ENCODE measurements at places on chromosomes 13 and 19.

GRCh38 chr13:41054212-41054877, 7.0 kb upstream of the WBP4 start:
- DNase-seq: peak; percentile 11

DNA sequence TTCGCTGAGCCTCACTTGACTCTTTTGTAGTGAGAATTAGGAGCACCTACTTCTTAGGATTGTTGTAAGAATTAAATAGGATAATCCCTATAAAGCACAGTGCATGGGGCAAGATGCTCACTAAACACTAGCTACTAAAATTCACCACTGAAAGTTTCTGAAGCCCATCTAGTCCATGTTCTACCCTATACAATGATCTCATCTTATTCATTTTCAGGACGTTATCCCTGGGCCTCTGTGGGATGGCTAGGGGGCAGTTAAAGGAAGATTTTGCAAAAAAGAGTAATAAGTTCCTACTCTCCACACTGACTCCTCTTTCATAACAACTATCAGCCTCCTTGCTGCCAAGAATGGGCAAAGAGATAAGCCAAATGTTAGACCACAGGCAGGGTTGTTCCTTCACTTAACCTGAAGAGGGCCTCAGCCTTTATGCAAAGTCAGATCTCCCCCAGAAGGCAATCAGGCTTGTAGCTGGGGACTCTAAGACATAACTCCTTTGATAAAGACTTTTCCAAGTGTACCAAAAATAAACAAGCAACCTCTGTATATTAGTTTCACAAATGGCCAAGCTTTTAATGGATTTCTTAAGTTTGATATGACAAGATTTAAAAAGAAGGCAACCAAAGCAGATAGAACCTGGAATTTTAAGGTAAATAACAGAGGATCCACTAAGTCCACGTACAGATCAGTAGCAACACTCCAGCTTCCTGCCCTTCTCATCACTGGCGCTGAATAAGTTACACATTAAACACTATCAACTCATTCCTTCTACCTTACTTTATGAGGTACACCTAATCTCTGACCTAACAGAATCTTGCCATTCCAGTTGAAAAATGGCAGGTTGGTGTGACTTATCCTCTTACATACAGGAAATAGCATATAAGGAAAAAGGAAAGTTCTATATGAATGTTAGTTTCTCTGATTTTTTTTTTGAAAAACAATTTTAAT, 44.4 kb downstream of the ELF1 start:
- no peak for DNase-seq

GRCh38 chr13:41034382-41034781, 15.3 kb upstream of the ELF1 start:
- DNase-seq: no peak

DNA sequence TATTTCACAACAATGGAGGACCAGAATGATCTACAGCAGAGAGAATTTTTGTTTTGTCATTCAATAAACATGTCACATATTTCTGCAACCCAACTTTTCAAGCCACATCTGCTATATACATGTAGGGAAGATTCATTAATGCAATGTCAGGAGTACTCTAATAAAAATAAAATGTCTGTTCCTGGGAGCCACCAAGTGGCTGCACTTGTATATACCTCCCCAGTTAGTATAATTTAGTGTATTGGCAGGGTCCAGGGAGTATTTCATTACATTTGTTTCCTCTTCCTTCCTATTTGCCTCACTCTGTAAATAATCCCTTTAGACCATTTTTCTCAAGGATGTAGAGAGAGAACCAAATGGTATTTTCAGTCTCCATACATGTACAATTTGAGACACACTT, 1169.0 kb downstream of the DIAPH3 start:
- DNase-seq: no peak

GRCh38 chr13:42110410-42111155, 62.1 kb downstream of the DGKH start:
- DNase-seq: peak; percentile 37

- DNase-seq: no peak
These were observed 292.4 kb upstream of the TSHZ3 start for GRCh38 chr19:31641591-31641990.

DNA sequence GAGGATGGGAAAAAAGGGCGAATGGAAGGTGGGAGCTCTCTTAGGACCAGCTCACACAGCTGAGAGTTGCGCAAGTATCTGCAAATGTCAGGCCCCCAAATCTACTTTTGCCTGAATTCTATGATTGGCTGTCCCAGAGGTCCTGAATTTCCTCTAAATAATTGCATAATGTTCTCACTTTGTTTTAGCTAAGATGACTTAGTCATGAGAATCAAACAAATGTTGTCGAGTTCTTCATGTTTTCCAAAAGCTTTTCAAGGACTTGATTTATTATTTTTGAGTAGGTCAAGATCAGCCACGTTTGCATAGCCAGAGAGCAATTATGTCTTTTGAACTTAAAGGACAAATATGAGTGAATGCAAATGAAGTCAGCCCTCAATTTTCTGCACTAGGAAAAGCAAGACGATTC, 246.6 kb upstream of the MAB21L1 start:
- no peak for DNase-seq
